Thymus (tissue), 14 donors: ENCODE measurements at places on chromosomes 16 and 17. TPM values are rescaled to one million over a fixed set of nuclear protein-coding genes. Genes with fewer than 3 reads are reported as not detected.
A peak's percentile ranks its signal among the peaks of the same experiment; 100 is the strongest.

- H3K27ac ChIP-seq: no peak overlapping the region
- H3K4me3 ChIP-seq: no peak overlapping the region
- H3K4me1 ChIP-seq: no peaks in the 10 kb centered on the region
- no peaks in the 10 kb centered on the region for H3K27me3 ChIP-seq
Observed at GRCh38 chr17:64240261-64240740, 22.8 kb downstream of the TEX2 start.

DNA sequence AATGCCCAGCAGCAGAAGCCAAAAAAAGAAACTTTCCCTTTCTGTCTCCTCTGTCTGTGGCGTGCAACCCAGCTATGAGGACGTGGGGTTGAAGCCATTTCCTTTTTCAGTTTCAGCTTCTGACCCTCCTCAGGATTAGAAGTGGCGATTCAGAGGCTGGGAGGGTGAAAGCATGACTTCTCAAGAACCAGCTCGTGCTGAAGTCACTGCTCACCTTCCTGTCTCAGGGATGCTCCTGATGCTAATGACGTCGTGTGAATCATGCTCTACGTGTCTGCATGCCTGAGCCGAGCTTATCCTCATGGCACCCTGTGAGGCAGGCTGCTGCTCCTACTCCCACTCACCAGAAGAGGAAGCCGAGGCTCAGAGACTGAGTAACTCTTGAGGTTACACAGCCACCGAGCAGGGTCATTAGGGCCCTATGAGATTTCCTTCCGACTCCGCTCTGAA lies 5.7 kb upstream of the LPO start:
- no peaks in the 10 kb centered on the region for H3K4me1 ChIP-seq
- no peak overlapping the region for H3K4me3 ChIP-seq
- no peak overlapping the region for H3K27ac ChIP-seq
- DNase-seq: peak; percentile 16
- H3K36me3 ChIP-seq: no peaks in the 10 kb centered on the region

GRCh38 chr17:76053246-76054111 lies 18.8 kb downstream of the SRP68 start:
- H3K36me3 ChIP-seq: peaks cover 66% of the 10 kb centered on the region
- no peaks in the 10 kb centered on the region for H3K4me1 ChIP-seq
- no peak overlapping the region for H3K4me3 ChIP-seq
- H3K27ac ChIP-seq: no peak overlapping the region
- no peaks in the 10 kb centered on the region for H3K27me3 ChIP-seq

DNA sequence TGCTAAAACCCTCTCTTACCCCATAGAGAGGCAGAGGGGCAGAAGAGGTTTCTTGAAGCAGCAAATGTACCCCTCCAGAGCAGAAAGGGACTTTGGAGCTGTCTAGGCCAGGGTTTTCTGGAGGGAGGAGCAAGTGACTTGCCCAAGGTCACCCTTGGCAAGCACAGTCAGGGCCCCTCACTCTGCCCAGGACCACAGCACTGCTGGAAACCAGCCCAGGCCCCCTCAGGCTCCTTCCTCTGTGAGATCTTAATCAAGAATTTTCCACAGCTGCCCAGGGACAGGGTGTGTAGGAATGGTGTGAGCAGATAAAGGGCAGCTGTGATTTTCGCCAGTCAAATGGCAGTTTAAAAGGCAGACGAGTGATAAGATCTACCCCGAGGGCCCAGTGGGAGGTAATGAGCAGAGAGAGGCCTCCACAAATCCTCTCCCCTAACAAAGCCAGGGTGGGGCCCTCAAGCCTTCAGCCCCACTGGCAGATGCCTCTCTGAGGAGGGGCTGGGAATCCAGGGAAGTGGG lies 3.9 kb upstream of the SLC12A3 start:
- no peaks in the 10 kb centered on the region for H3K36me3 ChIP-seq
- H3K27me3 ChIP-seq: no peaks in the 10 kb centered on the region
- H3K27ac ChIP-seq: no peak overlapping the region
- DNase-seq: no peak

GRCh38 chr16:85390511-85391174 lies 222.5 kb upstream of the GSE1 start:
- H3K27ac ChIP-seq: no peak overlapping the region
- peaks cover 33% of the 10 kb centered on the region for H3K4me1 ChIP-seq
- no peaks in the 10 kb centered on the region for H3K36me3 ChIP-seq
- H3K27me3 ChIP-seq: peaks cover 4% of the 10 kb centered on the region

DNA sequence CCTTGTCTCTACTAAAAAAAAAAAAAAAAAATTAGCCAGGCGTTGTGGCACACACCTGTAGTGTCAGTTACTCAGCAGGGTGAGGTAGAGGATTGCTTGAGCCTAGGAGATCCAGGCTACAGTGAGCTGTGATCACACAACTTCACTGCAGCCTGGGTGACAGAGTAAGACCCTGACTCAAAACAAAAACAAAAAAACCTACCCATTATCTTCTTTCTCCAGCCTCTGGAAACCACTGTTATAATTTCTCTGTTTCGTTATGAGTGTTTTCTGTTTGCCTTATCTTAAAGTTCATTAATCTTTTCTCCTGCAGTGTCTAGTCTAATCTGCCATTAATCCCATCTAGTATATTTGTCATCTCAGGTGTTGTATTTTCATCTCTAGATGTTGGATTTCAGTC lies 18.6 kb upstream of the CLTC start:
- no peaks in the 10 kb centered on the region for H3K4me1 ChIP-seq
- no peak overlapping the region for H3K27ac ChIP-seq
- DNase-seq: no peak
- no peak overlapping the region for H3K4me3 ChIP-seq
- peaks cover 19% of the 10 kb centered on the region for H3K36me3 ChIP-seq

- no peaks in the 10 kb centered on the region for H3K36me3 ChIP-seq
- no peak for DNase-seq
- H3K27ac ChIP-seq: no peak overlapping the region
Observed at GRCh38 chr17:50240851-50241250, 33.4 kb upstream of the TMEM92 start.

- peaks cover 63% of the 10 kb centered on the region for H3K27me3 ChIP-seq
- H3K4me3 ChIP-seq: no peak overlapping the region
- H3K36me3 ChIP-seq: no peaks in the 10 kb centered on the region
- no peak for DNase-seq
Observed at GRCh38 chr17:81339191-81339533, 44.1 kb upstream of the SLC38A10 start.

DNA sequence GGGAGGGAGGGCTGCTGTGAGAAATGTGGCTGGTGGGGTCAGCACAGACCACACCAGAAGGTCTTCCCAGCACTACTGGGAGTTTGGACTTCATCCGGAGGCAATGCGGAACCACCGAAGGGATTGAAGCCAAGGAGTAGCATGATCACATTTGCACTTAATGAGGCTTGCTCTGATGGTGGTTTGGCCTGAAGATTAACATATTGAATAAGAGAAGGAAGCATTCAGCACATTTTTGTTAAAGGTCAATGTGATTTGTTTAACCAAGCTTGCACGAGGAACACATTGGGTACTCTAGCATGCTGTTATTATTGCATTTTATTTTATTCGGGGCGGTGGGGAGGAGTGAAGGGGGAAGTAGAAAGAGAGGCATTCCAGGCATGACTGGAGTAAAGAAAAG lies 378.6 kb downstream of the UTP18 start:
- no peaks in the 10 kb centered on the region for H3K4me1 ChIP-seq
- H3K27me3 ChIP-seq: no peaks in the 10 kb centered on the region
- no peak overlapping the region for H3K27ac ChIP-seq
- H3K36me3 ChIP-seq: no peaks in the 10 kb centered on the region

CLEC18B gene
- 0.28 TPM for total RNA-seq

GRCh38 chr16:77060614-77061013 lies 130.4 kb upstream of the MON1B start:
- no peak overlapping the region for H3K4me3 ChIP-seq
- no peaks in the 10 kb centered on the region for H3K36me3 ChIP-seq
- no peak for DNase-seq
- no peak overlapping the region for H3K27ac ChIP-seq

DNA sequence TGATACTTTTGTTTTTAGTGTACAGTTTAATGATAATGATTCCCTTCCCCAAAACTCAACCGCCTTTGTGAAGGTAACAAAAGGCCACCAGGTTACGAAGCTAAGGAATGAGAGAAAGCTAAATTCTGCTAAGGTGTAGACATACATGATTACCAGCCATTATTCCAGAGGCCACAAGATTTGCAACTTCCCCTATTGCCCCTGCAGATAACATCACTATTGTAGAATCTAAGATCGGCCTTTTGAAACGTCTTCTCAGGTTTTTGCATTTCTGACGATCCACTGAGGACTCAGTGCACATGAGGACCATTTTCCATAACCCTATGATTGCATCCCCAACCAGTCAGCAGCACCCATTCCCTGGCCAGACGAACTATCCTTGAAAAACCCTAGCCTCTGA lies 33.9 kb upstream of the SNN start:
- no peak for DNase-seq
- no peak overlapping the region for H3K27ac ChIP-seq
- peaks cover 15% of the 10 kb centered on the region for H3K4me1 ChIP-seq
- no peaks in the 10 kb centered on the region for H3K27me3 ChIP-seq
- no peak overlapping the region for H3K4me3 ChIP-seq
- H3K36me3 ChIP-seq: no peaks in the 10 kb centered on the region

- H3K36me3 ChIP-seq: peaks cover 6% of the 10 kb centered on the region
- no peaks in the 10 kb centered on the region for H3K27me3 ChIP-seq
- peak overlapping the region; percentile 77 for H3K27ac ChIP-seq
- H3K4me3 ChIP-seq: peak overlapping the region; percentile 88
- H3K4me1 ChIP-seq: peaks cover 7% of the 10 kb centered on the region
- no peak for DNase-seq
Observed at GRCh38 chr16:71289732-71290062, 495 bp upstream of the CMTR2 start.

GRCh38 chr16:50933262-50933661 lies 191.4 kb downstream of the CYLD start:
- no peak for DNase-seq
- H3K27ac ChIP-seq: no peak overlapping the region
- no peaks in the 10 kb centered on the region for H3K36me3 ChIP-seq
- H3K27me3 ChIP-seq: no peaks in the 10 kb centered on the region
- H3K4me3 ChIP-seq: no peak overlapping the region
- H3K4me1 ChIP-seq: no peaks in the 10 kb centered on the region

- no peaks in the 10 kb centered on the region for H3K27me3 ChIP-seq
- no peaks in the 10 kb centered on the region for H3K4me1 ChIP-seq
- no peak overlapping the region for H3K27ac ChIP-seq
- no peaks in the 10 kb centered on the region for H3K36me3 ChIP-seq
Observed at GRCh38 chr16:24689128-24689527, 40.3 kb upstream of the TNRC6A start.

DNA sequence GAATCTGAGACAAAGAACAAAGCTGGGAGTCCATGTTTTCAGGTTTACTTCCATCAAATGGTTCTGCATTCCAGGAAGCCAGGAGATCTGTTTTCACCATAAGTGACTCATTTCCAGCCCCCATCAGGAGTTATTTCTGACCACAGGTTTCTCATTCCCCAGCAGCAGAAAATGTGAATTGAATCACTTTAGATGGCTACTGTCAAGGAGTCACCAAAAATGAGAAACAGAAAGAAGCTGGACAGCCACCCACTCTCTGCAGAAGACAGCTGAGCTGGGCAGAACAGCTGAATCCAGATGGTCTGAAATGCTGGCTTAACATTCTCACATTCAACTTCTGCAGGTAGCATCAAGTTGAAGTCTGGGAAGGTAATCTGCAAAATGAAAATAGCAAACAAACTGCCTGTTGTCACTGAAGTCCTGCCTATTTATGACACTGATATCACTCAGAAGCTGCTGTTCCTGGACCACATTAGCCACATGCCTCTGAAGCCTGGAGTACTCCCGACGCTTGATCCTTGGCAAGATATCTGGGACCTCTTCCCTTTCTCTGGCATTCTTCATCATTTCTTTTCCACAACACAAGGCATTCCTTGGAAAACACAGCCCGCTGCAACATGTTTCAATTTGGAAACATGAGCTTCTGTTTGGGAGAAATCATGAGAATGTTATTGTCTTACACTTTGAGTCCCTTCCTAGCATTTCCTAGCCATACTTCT lies 15.3 kb downstream of the CCL11 start:
- no peak for DNase-seq
- no peaks in the 10 kb centered on the region for H3K4me1 ChIP-seq
- H3K36me3 ChIP-seq: no peaks in the 10 kb centered on the region
- H3K4me3 ChIP-seq: no peak overlapping the region
- H3K27me3 ChIP-seq: no peaks in the 10 kb centered on the region
- no peak overlapping the region for H3K27ac ChIP-seq
